ENCODE measurements at places on chromosomes 11 and 22.

DNA sequence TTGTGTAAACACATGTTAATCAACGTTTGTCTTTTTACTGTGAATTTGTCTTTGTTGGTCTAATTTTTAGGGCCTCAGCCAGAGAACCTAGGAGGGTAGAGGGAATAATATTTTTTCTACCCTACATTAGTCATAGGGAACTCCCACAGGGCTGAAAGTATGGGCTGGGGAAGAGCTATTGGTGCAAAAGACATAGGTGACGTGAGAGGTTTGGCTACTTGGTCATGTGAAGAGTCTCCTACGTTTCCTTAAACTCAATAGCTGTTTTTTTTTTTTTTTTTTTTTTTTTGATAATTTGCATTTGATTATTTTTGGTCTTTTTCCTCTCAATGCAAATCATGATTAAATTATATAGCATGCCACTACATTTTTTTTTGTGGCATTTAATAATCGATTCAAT, 15.9 kb upstream of the MMP7 start:
- DNase-seq = no peak

DNA sequence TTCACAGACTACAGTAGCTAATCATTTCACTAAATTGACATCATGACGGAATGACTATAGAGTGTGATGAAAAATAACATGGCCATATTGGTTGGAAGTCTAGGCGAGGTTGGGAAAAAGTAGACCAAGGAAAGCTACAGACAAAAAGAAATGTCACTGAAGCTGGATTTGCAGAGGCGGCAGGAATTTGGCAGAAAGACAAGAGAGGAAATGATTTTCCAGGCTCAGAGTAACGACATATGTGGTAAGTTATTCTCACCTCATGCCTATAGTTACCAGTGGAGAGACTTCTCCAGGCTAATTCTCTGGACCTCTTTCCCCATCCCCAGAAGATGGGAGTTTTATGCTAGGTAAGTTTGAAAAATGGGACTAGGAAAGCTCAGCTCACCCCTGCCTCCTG, 1005.8 kb upstream of the CCDC90B start:
- no peak for DNase-seq

DNA sequence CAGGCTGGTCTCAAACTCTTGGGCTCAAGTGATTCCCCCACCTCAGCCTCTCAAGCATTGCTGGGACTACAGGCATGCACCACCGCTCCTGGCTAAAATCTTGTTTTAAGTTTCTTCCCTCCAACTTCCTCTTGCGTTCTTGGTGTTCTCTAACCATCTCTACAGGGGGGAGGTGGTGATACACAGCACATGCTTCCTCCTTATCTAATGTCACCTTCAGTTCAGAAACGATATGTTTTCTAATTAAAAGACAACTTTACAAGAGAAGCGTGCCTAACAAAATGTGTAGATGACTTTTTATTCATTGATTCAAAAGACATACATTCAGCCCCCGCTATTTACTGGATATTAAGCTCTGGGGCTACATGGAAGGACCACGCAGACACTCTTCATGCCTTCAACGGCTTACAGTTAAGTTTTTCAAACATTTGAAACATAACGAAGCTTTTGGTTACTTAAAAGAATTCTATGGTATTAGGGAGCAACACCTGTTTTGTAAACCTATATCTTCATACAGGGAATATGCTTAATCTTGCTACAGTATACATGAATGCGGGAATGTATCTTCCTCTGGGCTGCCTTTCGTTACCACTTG, 933 bp upstream of the DLAT start:
- DNase-seq = no peak

- no peak for DNase-seq
These were observed 639 bp downstream of the INCENP start for GRCh38 chr11:62124186-62125113.

DNA sequence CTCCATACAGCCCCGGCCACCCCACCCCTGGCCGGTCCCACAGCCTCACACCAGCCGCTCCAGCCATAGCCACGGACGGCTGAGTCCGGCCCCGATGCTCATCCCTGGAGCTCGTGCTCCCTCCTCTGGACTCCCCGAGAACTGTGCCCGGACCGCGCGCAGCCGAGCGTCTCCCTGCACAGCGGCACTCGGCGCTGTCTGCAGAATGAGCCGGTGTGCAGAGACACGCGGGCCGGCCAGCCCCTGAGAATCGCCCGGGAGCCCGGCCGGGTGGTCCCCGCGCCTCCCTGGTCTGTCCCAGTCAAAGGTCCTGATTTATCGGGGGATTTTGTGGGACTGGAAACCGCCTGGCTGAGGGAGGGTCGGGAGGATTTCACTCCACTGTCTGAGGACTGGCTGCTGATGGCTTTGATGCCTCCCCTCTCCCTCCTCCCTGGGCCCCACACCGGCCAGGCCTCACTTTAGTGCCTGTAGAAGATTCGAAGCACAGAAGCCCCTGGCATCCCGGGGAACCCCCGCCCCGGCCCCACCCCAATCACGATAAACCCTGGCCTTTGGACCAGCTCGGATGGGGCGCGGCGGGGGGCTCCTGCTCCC, 102.7 kb downstream of the BRD1 start:
- DNase-seq = peak; percentile 51

GRCh38 chr11:77144196-77144856, 16.3 kb downstream of the MYO7A start:
- DNase-seq = no peak

- DNase-seq = no peak
These were observed 93.9 kb downstream of the ATG16L2 start for GRCh38 chr11:72908032-72908676.

DNA sequence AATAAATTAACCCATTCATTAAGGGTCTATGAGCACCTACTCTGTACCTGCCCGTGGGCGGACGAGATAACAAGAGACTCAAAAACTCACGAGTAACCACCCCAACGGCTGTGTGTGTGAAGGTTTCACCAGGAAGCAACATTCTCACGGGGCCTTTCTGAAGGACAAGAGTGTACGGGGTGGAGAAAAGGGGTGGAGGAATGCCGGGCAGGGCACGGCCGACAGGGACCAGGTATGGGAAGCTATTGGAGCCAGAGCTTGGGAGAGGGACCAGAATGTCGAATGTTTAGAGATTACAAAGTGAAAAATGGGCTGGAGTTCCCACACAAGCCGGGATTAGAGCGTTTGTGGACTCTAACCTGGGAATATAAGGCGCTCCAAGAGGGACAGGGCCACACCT, 1.6 kb downstream of the KMT5B start:
- no peak for DNase-seq

DNA sequence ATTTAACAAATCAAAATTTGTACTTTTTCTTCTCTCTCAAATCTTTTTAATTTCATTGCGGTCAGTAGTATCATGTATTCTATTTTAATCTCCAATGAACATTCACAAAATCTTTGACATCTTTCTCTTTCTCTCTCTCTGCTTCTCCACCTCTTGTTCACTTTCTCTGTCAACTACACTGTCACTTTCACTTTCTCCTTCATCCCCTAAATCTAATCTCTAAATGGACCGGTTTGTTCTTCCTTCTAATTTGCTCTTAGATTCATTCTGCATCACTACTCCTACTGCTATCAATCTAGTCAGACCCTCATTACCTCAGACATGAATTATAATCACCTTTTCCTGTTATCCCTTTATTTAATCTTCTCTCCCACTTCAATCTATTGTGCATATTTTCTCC, 18.6 kb downstream of the CCDC73 start:
- no peak for DNase-seq

DNA sequence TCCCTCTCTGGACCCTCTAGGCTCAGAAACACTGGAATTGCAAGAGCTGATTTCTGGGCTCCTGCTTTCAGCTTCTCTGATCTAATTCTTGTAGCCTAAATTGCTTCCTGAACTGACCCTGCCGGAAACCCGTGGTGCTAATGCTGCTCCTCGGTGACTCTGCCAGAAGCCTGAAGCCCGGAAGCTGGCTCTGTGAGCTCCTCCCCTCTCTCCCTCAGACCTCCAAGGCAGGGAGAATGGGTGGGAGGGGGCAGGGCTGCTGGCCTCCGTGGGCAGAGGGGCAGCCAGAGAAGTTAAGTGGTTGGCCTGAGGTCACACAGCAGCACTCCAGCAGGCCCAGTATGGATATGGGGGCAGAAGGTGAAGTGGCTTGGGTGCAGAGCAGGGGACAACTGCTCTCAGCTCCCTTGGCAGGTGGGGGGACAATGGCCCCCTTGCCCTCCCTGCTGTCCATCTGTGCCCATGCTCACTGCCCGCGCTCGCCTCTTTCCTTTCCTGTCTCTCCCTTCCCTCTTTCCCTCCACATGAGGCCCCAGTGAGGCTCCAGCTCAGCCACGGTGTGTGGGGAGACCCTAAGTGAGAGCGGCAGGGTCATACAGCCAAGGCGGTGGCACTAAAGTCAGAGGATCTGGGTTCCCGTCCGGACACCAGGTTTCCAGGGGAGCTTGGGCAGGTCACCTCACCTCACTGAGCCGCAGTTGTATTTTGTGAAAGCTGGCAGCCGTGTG, 16.2 kb downstream of the CAPN5 start:
- no peak for DNase-seq

GRCh38 chr22:47034076-47034808, 271.8 kb downstream of the TBC1D22A start:
- DNase-seq = no peak
